Panc1 (cell line): ENCODE measurements at places on chromosomes 1 and 21.

DNA sequence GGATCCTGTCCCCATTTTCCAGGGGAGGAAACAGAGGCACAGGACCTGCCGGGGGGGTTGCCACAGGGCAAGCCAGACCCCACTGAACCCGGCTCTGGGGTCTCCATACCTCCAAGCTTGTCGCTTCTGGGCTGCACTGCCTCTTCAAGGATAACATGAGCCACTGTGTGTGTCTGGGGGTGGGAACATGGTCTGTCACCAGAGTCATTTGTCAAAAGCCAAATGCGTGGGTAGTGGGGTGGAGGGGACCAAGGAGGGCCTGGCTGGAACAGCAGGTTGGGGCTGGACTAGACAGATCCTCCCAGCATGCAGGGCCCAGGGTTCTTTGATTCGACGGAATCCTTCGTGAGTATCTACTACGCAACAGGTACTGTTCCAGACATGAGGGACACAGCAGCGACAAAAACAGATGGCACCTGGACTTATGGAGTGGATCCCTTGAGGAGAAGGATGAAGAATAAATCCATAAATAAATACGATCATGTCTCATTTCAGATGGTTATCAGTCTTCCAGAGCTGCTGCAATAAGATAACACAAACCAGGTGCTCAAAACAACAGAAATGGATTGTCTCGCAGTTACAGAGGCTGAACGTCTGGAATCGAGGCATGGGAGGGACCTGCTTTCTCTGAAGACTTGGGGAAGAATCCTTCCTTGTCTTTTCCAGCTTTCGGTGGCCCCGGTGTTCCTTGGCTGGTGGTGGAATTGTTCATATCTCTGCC lies 28.7 kb downstream of the C1QB start:
- DNase-seq: no peak

DNA sequence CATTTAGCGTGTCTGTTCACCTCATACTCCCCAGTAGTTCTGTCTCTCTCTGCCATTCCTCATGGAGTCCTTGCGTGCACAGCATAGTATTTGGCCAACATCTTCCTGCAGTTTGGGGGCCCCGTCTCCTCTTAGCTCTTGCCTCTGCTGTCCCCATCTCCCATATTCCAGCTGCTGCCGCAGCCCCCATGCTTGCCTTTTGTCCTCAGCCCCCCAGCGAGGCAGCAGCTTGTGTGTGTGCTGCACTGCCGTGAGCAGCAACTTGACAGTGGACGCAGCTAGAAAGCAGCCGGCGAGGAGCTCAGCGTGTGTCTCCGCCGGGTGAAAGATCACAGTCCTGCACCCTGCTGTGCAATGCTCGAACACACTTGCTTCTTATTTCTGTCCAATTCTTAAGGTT lies 164.2 kb upstream of the COL6A1 start:
- DNase-seq: no peak

DNA sequence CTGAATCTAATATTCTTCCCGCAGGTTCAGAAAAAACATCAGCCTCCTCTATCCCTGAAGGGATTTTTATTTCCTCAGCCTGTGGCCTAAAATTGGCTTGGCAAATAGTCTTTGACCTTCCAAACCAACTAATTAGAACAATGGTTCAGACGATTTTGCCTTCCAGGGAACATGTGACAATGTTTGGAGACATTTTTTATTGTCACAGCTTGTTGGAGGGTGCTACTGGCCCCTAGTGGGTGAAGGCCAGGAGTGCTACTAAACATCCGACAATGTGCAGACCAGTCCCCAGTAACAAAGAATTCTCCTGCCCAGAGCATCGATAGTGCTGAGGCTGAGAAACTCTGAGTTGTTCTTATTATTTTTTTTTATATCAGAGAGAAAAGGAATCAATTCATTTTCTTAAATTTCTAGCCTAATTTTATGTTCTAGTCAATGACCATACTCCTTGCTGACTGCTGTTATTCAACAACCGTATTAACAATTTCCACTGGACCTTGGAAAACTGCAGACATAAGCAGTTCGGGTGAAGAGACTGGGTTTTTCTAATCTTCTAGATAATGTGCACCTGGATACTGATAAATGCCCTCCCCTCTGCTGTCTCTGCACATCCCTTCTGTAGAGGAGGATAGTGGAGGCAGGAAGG lies 280.7 kb downstream of the LMX1A start:
- no peak for DNase-seq

- no peak for DNase-seq
Observed at GRCh38 chr1:117598489-117598888, 7.4 kb upstream of the TENT5C start.

DNA sequence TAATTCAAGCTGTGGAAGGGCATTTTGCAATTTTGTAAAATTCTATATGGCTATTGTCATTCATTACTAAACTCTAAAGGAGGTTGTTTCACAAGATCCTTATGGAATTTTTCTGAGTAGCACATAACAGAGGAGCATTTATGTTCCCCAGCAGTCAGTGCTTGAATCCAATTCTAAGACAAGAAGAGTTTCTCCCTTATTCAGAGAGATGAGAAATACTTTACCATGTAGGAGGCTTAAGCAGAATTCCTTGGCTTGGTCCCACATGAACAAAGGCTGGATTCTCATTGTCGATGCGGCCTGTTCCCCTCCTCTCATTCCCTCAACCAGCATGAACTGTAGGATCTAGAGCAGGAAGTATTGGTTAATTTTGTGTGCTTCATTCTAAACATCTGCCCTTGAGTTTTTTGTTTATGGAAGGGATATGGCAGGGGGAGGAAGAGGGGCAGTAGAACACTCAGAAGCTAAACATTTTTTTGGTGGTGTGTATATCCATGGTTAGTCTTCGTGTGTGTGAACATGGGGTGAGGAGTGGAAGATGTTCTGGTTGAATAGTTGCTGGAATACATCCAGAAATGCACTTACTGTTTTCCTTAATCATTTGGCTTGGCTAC lies 74.3 kb downstream of the LAMC1 start:
- DNase-seq: no peak
